ENCODE measurements at places on chromosomes 3 and 15. TPM values are rescaled to one million over a fixed set of nuclear protein-coding genes. Genes with fewer than 3 reads are reported as not detected.

Gene FBXW12
- total RNA-seq = not detected

Gene SOX2
- total RNA-seq = 0.63 TPM

Gene GMNC
- not detected for total RNA-seq

Gene CSPG4
- total RNA-seq = 0.11 TPM

Gene EFHB
- total RNA-seq = not detected

Data from Karpas-422 (cell line).